Activated CD8-positive, alpha-beta T cell treated with anti-CD3 and anti-CD28 coated beads, Interleukin-2, amount 10 ng/mL, durations not matched to agents 7 days and 5 days (primary cell): ENCODE measurements at places on chromosomes 5 and 9.

GRCh38 chr5:44402084-44402483 lies 12.9 kb upstream of the FGF10 start:
- no peak for DNase-seq
- H3K36me3 ChIP-seq, result no peaks in the 10 kb centered on the region
- H3K4me1 ChIP-seq, result no peaks in the 10 kb centered on the region

DNA sequence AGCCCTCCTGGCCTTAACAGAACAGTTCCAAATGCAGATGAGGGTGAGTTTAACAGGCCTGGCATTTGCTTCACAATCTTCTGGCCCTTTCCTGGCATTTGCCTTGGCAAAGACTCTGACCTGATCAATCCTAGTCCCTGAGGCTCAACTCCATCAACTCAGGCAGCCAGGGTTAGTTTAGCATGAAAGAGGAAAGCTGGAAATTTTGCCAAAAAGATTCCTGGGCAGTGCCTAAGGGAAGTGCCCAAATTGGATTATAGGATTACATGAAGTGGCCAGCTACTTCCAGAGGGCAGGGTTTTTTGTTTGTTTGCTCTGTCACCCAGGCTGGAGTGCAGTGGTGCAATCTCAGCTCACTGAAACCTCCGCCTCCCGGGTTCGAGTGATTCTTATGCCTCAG lies 36.8 kb downstream of the PCDHAC2 start:
- H3K4me3 ChIP-seq, result no peak overlapping the region
- no peaks in the 10 kb centered on the region for H3K36me3 ChIP-seq
- no peaks in the 10 kb centered on the region for H3K4me1 ChIP-seq
- peaks cover 16% of the 10 kb centered on the region for H3K27me3 ChIP-seq
- H3K27ac ChIP-seq, result no peak overlapping the region

- H3K4me3 ChIP-seq, result no peak overlapping the region
- no peaks in the 10 kb centered on the region for H3K27me3 ChIP-seq
- DNase-seq, result no peak
- peaks cover 28% of the 10 kb centered on the region for H3K4me1 ChIP-seq
- no peak overlapping the region for H3K27ac ChIP-seq
Measured at GRCh38 chr9:99192786-99193465, 28.8 kb downstream of the ALG2 start.

- no peak overlapping the region for H3K27ac ChIP-seq
- H3K27me3 ChIP-seq, result no peaks in the 10 kb centered on the region
- no peak for DNase-seq
- no peaks in the 10 kb centered on the region for H3K4me1 ChIP-seq
- no peak overlapping the region for H3K4me3 ChIP-seq
- no peaks in the 10 kb centered on the region for H3K36me3 ChIP-seq
Measured at GRCh38 chr9:114256827-114257328, 66.0 kb upstream of the ORM1 start.

GRCh38 chr5:136802383-136802782 lies 437.0 kb upstream of the TRPC7 start:
- DNase-seq, result no peak
- H3K4me1 ChIP-seq, result no peaks in the 10 kb centered on the region
- H3K27me3 ChIP-seq, result no peaks in the 10 kb centered on the region

DNA sequence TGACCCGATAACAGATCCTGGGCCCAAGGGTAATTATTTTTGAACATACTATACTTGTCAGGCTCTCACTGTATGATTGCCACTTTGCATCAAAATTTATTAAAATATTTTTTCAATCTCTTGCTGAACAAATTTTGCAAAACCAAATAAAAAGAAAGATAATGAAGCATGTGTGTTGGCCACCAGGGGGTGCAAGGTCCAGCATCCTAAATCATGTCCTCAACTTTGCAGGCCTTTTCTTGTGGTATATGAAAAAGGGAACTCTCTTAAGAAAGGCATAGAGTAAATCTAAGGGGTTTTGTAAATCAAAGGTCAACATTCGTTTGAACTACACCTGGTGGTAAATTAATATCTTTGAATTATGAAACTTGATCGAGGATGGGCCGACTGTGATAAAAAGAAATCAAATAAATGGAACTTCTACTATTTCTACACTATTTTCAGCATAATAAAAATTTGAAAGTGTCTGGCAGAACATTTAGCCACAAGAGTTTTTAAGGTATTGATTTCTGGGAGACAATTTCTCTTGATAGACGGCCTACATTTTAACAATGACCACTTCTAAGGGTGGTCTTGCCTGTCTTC lies 676.5 kb downstream of the DMRTA1 start:
- no peaks in the 10 kb centered on the region for H3K36me3 ChIP-seq
- H3K4me3 ChIP-seq, result no peak overlapping the region
- DNase-seq, result no peak
- no peak overlapping the region for H3K27ac ChIP-seq
- H3K4me1 ChIP-seq, result no peaks in the 10 kb centered on the region
- H3K27me3 ChIP-seq, result no peaks in the 10 kb centered on the region

- peaks cover 4% of the 10 kb centered on the region for H3K27me3 ChIP-seq
- DNase-seq, result peak; percentile 34
- H3K27ac ChIP-seq, result peak overlapping the region; percentile 98
- H3K4me3 ChIP-seq, result peak overlapping the region; percentile 89
- H3K36me3 ChIP-seq, result peaks cover 13% of the 10 kb centered on the region
Measured at GRCh38 chr5:76401801-76402250, 1.3 kb upstream of the IQGAP2 start.

DNA sequence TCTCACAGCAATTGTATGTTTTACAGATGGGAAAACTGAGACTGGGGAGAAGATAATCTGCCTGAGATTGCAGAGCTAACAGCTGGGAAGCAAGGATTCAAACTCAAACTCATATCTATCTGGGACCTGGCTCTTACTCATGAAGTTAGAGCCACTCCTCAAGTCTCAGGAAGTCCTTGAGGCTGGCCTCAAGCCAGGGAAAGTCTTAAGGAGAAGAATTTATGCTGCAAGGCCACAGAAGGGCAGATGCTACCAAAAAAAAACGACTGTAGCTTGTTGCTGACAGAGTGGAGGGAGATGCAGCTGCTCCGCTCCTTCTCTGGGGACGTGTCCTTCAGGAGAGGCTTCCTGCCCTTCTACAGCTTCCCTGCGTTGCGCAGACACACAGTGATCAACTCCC lies 39.8 kb downstream of the BARHL1 start:
- no peak overlapping the region for H3K27ac ChIP-seq
- no peak overlapping the region for H3K4me3 ChIP-seq

GRCh38 chr9:5953743-5954707 lies 61.4 kb downstream of the RANBP6 start:
- no peak for DNase-seq
- H3K27me3 ChIP-seq, result no peaks in the 10 kb centered on the region
- no peak overlapping the region for H3K4me3 ChIP-seq
- no peak overlapping the region for H3K27ac ChIP-seq
- peaks cover 6% of the 10 kb centered on the region for H3K4me1 ChIP-seq
- peaks cover 3% of the 10 kb centered on the region for H3K36me3 ChIP-seq

DNA sequence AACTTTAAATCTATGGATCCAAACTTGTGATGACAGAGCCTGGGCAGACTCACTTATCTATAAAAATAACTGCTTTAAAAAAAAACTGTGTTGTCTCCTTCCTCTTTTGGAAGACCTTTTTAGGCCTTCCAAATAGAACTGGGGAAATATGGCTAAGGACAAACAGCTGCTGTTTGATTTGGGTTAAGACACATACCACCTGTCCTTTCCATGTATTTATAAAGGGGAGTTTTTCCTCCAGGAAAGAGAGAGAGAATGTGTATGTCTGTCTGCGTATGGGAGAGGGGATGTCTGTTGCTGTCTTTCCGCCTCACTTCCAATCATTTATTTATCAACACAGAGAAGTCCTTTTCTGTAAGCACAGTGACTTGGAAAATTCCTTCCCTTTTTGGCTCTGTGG lies 2.8 kb downstream of the ARHGEF37 start:
- H3K27ac ChIP-seq, result no peak overlapping the region
- H3K4me3 ChIP-seq, result no peak overlapping the region
- H3K27me3 ChIP-seq, result peaks cover 18% of the 10 kb centered on the region
- peaks cover 6% of the 10 kb centered on the region for H3K4me1 ChIP-seq
- no peak for DNase-seq

GRCh38 chr9:2477755-2478154 lies 143.8 kb upstream of the VLDLR start:
- H3K36me3 ChIP-seq, result no peaks in the 10 kb centered on the region
- no peak overlapping the region for H3K27ac ChIP-seq
- H3K4me1 ChIP-seq, result no peaks in the 10 kb centered on the region
- peaks cover 3% of the 10 kb centered on the region for H3K27me3 ChIP-seq
- DNase-seq, result no peak

DNA sequence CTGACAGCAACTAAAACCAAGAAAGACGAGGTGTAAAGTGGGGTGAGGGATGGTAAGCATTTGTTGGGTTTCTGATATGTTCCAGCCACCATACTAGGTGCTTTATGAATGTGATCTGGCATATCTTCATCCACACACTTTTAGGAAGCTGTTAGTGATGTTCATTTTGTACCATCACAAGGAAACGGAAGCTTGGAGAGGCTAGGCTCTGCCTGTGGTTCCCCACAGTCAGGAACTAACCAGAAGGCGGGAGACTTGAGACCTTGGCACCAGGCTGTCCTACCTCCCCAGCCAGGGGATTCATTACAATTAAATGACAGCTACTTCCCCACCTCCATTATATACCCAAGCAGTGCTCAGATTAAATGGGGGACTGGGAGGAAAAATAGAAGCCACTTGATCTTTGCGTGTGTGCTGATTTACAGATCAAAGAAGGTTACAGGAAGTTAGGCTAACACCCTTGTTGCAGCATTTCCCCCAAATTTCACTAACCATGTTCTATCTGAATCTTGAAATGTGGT lies 43.0 kb downstream of the SFXN1 start:
- peak; percentile 54 for DNase-seq
- H3K27me3 ChIP-seq, result no peaks in the 10 kb centered on the region
- H3K4me1 ChIP-seq, result peaks cover 87% of the 10 kb centered on the region
- peak overlapping the region; percentile 62 for H3K4me3 ChIP-seq
- H3K27ac ChIP-seq, result peak overlapping the region; percentile 94

- peaks cover 20% of the 10 kb centered on the region for H3K36me3 ChIP-seq
- H3K4me1 ChIP-seq, result peaks cover 36% of the 10 kb centered on the region
- peak overlapping the region; percentile 97 for H3K4me3 ChIP-seq
- H3K27ac ChIP-seq, result peak overlapping the region; percentile 96
- no peaks in the 10 kb centered on the region for H3K27me3 ChIP-seq
Measured at GRCh38 chr5:75510836-75511434, 494 bp downstream of the CERT1 start.

- H3K4me3 ChIP-seq, result no peak overlapping the region
- no peaks in the 10 kb centered on the region for H3K4me1 ChIP-seq
- H3K36me3 ChIP-seq, result peaks cover 3% of the 10 kb centered on the region
- H3K27ac ChIP-seq, result no peak overlapping the region
- no peaks in the 10 kb centered on the region for H3K27me3 ChIP-seq
Measured at GRCh38 chr9:112439171-112439570, 47.5 kb upstream of the KIAA1958 start.

- no peak for DNase-seq
- no peaks in the 10 kb centered on the region for H3K36me3 ChIP-seq
- H3K4me3 ChIP-seq, result no peak overlapping the region
- H3K27me3 ChIP-seq, result peaks cover 15% of the 10 kb centered on the region
Measured at GRCh38 chr9:83032065-83032625, 30.8 kb downstream of the RASEF start.

DNA sequence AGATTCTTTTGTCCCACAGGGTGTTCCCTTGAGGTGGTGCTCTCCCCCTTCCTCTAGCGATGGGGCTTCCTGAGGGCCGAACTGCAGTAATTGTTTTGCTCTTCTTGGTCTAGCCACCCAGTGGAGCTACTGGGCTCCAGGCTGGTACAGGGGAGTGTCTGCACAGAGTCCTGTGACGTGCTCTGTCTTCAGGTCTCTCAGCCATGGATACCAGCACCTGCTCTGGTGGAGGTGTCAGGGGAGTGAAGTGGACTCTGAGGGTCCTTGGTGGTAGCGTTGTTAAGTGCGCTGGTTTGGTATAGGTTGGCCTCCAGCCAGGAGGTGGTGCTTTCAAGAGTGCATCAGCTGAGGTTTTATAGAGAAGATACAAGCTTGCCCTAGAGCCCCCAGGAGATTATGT lies 20.4 kb upstream of the CEP72 start:
- peaks cover 4% of the 10 kb centered on the region for H3K4me1 ChIP-seq
- H3K27me3 ChIP-seq, result peaks cover 30% of the 10 kb centered on the region
- DNase-seq, result no peak
- no peaks in the 10 kb centered on the region for H3K36me3 ChIP-seq
- no peak overlapping the region for H3K27ac ChIP-seq

DNA sequence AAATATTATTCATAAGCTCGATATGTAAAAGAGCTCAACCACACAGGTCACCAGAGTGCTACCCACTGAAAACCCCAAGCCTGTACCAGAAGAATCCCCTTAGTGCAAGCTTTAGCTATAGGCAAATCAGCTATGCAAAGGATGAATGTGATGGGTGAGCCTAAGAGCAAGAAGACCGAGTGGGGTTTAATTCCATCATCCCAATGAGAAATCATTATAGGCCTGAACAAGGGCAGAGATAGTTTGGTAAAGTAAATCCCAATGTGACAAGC lies 21.8 kb downstream of the ELOVL7 start:
- H3K4me3 ChIP-seq, result no peak overlapping the region
- no peaks in the 10 kb centered on the region for H3K36me3 ChIP-seq
- H3K27me3 ChIP-seq, result no peaks in the 10 kb centered on the region
- no peak for DNase-seq
- H3K4me1 ChIP-seq, result no peaks in the 10 kb centered on the region
- no peak overlapping the region for H3K27ac ChIP-seq

DNA sequence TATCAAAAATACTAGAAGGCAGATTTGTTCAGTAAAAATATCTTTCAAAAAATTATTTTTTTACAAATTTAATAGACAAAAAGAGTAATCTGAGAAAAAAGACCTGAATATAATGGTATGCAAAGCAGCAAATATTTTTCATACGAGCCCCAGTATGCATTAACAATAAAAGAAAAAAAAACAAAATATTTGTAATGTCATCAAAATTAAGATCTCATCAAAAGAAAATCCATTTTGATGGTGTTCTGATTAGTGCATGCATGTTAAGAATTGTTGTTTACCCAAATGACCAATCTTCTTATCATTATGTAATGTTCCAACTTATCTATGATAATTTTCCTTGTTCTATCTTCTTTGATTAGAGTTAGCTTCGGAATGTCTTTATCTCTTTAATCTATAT lies 106.1 kb downstream of the CDH9 start:
- H3K27ac ChIP-seq, result no peak overlapping the region
- DNase-seq, result no peak
- H3K4me1 ChIP-seq, result no peaks in the 10 kb centered on the region
- no peaks in the 10 kb centered on the region for H3K36me3 ChIP-seq
- H3K27me3 ChIP-seq, result no peaks in the 10 kb centered on the region

DNA sequence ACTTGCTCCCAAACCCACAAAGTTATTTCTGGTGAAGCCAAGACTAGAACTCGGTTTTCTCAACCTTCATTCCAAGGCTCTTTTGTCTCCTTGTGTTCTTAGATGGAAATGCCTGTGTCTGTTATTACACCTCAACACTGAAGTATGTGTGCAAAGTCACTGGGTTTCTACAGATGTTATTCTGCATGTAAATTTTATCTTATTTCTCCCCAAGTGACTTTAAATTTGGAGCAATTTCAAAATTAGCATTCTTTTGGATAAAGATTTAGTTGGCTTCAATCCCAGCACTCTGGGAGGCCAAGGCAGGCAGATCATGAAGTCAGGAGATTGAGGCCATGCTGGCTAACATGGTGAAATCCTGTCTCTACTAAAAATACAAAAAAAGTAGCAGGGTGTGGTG lies 104.4 kb upstream of the GNA14 start:
- H3K4me3 ChIP-seq, result no peak overlapping the region
- H3K27me3 ChIP-seq, result no peaks in the 10 kb centered on the region
- H3K27ac ChIP-seq, result no peak overlapping the region
- no peak for DNase-seq
- peaks cover 2% of the 10 kb centered on the region for H3K36me3 ChIP-seq

- no peak for DNase-seq
- H3K36me3 ChIP-seq, result no peaks in the 10 kb centered on the region
- peaks cover 3% of the 10 kb centered on the region for H3K27me3 ChIP-seq
- H3K27ac ChIP-seq, result no peak overlapping the region
Measured at GRCh38 chr9:79353856-79354520, 217.8 kb upstream of the TLE4 start.
